ENCODE measurements at places on chromosomes 16 and 17. TPM values are rescaled to one million over a fixed set of nuclear protein-coding genes. Genes with fewer than 3 reads are reported as not detected.
A peak's percentile ranks its signal among the peaks of the same experiment; 100 is the strongest.

- DNase-seq = no peak
These were observed 51.5 kb upstream of the NLK start for GRCh38 chr17:27990979-27991378.

DNA sequence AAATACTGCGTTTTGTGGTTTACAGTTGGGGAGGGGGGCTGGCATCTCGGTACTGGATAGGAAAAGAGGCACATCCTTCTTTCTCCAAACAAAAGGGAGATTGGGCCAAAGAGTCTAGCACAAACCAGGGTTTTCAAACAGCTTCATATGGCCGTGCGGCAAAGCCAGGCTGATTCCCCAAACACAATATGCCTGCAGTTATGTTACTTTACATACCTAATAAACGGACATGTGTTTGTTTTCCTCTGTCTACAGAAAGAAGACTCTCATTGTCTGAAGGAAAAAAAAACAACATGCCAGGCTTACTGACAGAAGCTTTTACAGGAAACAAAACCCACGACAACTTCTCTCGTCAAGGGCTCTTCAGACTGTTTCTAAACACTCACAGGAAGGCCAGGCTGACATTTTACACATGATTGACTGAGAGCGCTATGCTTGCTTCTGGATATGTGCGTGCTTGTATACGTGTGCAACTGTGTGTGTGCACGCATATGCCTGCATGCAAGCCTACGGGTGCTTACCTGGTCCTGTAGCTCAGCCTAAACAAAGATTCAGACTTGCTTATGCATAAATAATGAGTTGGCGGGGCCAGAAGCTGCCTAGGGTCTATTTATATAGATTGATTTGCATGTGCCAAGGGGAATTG lies 461.0 kb upstream of the C16orf82 start:
- DNase-seq = no peak

C1QL1 gene
- total RNA-seq = 0.40 TPM

DNA sequence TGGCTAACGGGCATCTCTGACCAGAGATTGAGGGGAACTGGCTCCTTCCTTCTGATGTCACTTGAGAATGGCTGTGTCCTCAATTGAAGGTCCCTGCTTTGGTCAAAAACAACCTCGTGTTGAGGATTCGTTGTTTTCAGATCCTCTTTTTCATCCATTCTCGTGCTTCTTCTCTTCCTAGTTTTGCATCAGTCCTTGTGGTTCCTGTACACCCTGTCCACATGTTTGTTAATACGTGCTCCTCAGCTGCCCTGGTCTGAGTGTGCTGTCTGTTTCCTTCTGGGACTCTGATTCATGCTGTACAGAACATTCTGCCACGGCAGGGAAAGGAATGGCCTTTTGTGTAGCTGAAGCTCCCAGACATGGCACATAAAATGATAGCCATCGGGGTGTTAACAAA lies 863.2 kb upstream of the GOT2 start:
- no peak for DNase-seq

DNA sequence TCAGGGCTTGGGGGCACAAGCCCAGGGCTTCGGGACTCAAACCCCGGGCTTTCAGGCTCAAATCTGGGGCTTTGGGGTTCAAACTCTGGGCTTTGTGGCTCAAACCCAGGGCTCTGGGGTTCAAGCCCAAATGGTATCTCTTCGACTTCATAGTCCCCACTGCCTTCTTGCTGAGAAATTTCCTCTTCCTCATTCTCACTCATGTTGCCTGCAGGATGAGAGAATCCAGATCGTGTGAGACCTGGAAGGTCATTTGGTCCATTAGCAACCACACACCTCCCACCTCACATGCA lies 576 bp downstream of the ZNF768 start:
- no peak for DNase-seq

CCDC200 gene
- not detected for total RNA-seq

DNA sequence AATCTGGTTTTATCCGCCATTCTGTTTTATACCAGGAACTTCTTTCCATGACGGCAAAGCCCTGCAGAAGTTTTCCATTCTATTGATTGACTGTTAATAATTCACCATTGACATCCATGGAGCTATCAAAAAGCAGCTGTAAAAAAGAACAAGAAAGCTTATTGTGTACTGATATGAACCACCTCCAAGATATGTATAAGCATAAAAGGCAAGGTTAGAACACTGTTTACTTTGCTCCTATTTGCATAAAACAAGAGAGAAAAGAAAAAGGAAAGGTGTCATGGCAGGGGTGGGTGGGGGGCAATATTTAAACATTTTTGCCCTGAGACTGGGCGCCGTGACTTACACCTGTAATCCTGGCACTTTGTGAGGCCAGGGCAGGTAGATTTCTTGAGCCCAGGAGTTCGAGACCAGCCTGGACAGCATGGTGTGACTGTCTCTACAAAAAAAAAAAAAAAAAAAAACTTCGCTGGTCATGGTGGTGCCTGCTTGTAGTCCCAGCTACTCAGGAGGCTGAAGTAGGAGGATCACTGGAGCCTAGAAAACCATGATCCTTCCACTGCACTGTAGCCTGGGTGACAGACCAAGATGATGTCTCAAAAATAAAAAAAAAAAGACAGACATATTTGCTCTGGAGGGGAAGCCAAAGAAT lies 52.5 kb downstream of the TMEM114 start:
- DNase-seq = no peak

TBC1D3B gene
- total RNA-seq = 2.6 TPM

- no peak for DNase-seq
These were observed 32.2 kb upstream of the IL21R start for GRCh38 chr16:27369806-27370205.

DNA sequence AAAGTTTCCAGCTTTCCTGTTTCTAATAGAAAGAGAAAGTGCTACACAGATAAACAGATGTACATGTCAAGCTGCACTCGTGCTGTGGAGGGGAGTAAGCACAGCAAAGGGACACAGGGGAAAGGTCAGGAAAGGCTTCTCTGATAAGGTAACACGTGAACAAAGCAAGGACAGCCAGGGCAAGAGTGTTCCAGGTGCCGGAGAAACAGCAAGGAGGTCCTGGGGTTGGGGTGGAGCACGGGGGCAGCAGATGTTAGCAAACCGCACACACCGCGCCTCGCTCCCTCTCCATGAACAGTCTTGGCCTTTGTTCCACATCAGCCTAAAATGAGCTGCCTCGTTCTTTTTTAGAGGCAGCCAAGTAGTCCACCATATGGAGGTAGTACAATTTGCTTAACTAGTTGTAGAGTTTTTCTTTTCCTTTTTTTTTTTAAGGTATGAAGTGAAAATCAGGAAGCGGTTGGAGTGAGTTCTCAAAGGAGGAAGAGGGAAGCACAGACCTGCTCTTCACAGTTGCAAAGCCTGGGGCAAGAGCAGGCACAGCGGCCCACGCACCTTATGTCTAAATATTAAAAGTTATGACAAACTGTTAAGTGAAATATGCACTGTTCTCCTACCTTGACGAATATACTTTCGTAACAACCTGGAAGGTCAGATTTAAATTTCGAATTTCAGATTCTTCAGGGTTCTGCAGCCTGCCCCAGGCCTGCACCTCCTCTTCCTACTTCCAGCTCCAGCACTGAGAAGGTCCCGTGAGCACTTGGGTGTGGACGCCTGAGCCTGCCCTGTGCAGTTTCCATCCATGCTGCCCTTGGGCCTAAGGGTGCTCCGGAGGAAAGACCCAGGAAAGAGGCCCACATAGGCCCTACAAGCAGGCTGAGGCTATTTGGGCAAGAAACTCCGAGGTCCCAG lies 41.5 kb upstream of the RPH3AL start:
- DNase-seq = no peak

GRCh38 chr17:9158544-9159452 lies 137.5 kb downstream of the NTN1 start:
- no peak for DNase-seq

DNA sequence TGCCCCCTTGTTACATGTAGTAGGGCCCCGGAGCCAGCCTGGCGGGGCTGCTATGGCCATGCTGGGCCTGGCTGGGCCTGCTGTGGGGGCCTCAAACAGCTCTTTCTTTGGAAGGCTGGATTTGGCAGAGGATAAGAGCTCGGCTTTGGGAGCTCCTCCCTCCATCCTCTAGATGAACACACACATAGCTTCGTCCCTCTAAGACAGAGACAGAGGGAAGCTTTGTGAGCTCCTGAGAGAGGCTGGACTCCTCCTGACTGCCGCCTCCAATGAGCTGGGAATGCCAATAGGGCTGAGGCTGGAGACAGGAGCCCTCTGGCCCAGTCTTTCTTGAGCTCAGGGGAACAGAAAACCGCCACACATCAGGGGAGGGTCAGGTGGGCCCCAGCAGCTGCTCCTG lies 37.3 kb upstream of the CDC42EP4 start:
- no peak for DNase-seq

DNA sequence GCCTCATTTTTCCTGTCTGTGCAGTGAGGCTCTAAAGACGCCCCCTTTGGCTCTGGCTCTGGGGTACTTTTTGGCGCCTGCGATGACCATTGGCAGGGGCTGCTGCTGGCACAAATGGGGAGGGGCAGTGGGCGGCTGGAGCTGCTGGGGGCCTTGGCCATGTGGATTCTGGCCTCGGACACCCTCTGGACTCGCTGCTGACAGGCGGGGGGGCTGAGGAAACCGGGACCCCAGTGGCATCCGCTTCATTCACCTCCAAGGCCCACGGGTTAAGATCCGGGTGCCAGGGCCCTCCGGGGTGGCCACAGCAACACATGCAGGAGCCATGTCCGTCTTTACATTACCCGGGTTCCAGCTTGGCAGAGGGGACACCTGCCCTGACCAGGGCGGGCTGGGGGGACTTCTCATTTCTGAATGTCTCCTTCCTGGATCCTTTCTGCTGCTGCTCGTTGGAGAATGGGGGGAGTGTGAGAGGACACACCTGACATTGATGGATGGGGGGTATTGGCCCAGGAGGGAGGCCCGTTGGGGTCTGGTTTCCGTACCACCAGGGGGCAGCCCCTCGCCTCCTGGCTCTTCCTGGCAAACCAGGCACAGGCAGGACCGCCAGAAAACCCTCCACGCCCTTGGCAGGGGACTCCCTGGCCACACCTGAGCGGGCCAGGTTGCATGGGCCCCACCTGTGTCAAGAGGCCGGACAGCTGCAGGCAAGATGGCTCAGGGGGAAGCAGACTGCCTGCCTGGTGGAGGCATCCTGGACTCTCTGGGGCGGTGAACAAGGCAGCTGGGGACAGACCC lies 21.8 kb downstream of the GSE1 start:
- no peak for DNase-seq

GRCh38 chr17:80414508-80414802 lies 512 bp upstream of the ENDOV start:
- DNase-seq = no peak

DNA sequence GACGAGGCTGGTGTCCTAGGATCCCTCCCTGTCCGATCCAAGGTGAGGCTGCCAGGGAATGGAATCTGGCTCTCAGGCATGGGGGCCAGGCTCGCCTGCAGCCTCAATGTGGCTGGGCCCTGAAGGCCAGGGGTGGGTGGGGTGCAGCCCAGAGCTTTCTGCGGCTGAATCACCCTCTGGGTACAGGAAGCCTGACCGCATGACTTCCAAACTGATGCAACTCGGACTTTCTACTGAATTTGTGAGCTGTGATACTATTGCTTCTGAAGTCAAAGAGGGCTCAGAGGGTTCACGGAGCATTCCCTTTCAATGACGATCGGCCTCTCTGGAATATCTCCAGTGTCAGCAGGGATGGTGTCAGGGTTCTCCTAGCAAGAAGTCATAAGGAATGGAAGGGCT lies 123.7 kb downstream of the METRNL start:
- DNase-seq = peak; percentile 4

- peak; percentile 66 for DNase-seq
These were observed at the start of gene STX1B for GRCh38 chr16:31010585-31011325. STX1B (minus strand) TSS chr16:31010638; CDS start chr16:31010396, 242 bp downstream.

ZSCAN32 gene
- 6.5 TPM for total RNA-seq

- DNase-seq = no peak
These were observed 6.2 kb downstream of the SMCR8 start for GRCh38 chr17:18321309-18321708.

DNA sequence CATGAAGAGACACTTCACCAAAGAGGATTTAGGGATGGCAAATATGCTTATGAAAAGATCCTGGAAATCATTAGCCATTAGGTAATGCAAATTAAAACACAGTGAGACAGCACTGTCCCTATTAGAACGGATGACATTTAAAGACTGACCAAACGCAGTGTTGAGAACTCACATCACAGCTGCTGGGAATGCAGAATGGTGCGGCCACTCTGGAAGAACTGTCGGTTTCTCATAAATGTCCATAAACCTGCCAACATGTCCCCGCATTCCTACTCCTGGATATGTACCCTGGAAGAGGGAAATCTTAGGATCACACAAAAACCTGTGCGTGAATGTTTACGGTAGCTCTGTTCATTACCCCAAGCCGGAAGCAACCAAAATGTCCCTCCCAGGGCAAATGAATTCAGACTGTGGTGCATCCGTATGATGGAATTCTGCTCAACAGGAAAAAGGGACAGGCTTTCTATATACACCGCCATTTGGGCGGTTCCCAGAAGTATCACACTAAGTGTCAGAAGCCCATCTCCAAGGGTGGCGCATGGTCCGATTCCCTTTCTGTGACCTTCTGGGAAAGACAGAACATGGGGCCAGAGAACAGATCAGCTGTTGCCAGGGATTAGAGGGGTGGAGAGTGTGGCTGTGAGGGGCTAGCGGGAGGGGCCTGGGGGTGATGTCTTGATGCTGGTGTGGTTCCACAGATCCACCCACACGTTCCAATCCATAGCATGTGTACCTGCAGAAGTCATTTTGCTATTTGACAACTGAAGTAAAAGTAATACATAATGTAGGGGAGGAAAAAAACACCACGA lies 197.2 kb upstream of the CHMP6 start:
- DNase-seq = no peak

ATP2A3 gene
- total RNA-seq = 75.5 TPM

DNA sequence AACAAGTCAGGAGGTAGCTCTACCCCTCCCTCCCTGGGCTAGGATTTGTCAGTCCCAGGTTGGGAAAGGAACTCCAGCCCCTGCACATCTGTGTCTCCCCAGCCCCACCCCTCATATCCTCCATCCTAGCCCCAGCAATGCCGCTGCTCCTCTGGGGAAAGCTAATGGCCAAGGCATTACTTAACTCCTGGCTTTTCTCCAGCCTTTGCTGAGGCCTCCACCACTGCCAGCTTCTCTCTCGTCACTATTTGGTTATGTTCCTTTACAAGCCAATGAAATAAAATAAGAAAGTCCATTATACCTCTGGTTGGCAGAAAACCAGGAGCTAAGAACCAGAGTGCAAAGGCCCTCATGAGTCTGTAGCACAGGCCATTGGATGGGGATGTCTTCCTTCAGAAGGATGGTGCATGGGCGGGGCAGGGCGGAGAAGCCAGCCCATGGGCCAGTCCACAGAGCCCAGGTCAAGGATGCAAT lies 171.0 kb downstream of the CCDC182 start:
- no peak for DNase-seq

DNA sequence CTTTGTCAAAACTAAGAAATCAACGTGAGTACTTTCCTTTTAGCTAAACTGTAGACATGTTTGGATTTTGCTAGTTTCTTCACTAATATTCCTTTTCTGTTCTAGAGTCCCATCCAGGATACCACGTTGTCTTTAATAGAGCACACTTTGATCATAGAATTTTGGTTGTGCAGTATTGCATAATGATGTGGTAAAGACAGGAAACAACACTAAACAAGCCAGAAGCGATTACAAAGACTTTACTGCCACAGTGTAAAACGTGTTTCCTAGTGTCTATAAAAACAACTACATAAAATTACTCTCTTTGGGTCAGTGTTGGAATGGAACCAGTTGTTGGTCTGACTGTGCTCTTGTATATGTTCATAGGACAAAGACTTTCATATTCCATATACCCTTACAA lies 19.3 kb downstream of the SHISA9 start:
- DNase-seq = no peak

Measured in activated naive CD4-positive, alpha-beta T cell treated with anti-CD3 and anti-CD28 coated beads for 36 hours (primary cell).